ENCODE measurements at places on chromosomes 6 and 20.

- DNase-seq = no peak
Observed at GRCh38 chr20:32521780-32522525, 63.2 kb downstream of the NOL4L start.

GRCh38 chr20:62888406-62888805, 26.8 kb upstream of the TCFL5 start:
- DNase-seq = no peak

- DNase-seq = no peak
Observed at GRCh38 chr6:129329678-129330077, 380.3 kb downstream of the ARHGAP18 start.

- no peak for DNase-seq
Observed at GRCh38 chr6:117783279-117783678, 108.0 kb downstream of the NUS1 start.

GRCh38 chr6:94462231-94462630, 1042.9 kb upstream of the EPHA7 start:
- DNase-seq = no peak

- no peak for DNase-seq
Observed at GRCh38 chr20:14422892-14423291, 85.5 kb upstream of the FLRT3 start.

DNA sequence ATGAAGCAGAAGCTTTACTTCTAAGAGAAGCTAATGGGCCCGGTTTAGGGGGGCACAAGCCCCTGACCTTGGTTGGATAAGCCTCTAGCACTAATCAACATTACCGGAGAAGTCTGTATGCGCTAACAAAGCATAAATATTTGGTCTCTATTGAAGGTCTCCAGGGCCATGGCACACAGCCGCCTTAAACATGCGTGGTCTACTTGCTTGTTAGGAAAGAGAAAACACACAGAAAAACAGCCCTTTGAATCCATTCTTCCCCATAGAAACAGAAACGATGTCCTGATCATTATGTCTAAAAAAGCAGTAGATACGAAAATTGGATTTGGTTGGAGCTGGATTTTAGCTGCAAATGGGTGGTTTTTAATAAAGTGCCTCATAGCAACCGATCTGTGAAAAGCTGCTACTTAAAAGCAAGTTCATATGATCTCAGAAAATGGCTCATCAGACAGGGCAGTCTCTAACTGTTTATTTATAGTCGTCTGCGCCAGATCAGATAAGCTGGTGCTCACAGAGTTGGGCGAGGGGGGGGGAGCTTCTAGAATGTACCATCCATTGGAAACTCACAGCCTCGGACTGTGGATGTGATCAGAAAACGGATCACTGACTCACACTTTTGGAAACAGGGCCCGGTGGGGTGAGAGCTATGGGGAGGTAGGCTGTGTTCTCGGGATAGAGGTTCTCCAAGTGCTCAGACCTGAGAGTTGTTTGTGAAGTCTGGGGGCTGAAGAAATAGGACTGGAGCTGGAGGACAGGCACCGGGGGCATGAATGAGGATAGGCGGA, 35.3 kb upstream of the APCDD1L start:
- DNase-seq = no peak

DNA sequence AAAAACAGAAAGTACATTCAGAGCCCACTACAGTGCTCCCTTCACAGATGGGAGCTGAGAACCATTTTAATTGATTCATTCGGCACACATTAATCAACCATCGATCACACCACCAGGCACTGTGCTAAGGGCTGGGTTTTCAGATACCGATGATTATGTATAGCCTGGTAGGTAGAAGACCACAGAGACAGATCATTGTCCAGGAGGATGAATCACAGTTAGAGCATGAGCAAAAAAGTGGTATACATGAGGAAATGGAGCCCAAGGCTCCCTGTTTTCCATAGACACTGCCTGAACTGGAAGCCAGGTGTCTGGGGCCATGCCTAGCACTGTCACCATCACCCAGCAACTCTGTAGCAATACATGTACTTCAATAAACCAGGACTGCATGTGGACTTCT, 9.0 kb upstream of the PRDM1 start:
- DNase-seq = no peak

GRCh38 chr20:36745234-36745926, 510 bp downstream of the NDRG3 start:
- no peak for DNase-seq

DNA sequence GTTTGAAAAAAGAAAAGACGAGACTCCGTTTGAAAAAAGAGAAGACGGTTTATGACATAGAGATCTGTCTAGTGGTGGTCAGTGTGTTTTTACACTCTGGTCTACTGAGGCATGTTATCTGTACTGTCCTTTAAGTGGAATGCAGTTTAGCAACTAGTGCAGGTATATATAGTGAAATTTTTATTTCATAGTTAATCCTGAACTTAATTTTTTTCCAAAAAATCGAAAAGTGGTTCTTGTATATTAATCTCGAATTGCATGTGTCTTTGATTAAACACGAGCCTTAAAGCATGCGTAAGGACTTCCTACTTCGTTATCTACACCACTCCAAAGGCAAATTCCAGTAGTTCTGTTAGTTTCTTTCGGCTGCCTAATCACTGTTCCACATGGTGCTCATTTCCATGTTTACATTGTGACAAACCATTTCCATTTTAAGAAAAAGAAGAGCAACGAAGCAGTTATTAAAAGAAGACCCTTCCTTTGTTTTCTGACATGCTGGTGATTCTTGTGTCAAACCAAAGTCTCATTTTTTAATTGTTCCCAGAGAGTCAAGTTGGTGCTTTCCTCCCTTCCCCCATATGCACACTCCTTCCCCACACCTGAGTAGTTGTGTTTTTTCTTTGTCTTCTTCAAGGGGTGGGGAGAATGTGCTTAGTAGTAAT, 2.3 kb downstream of the SNX9 start:
- no peak for DNase-seq

DNA sequence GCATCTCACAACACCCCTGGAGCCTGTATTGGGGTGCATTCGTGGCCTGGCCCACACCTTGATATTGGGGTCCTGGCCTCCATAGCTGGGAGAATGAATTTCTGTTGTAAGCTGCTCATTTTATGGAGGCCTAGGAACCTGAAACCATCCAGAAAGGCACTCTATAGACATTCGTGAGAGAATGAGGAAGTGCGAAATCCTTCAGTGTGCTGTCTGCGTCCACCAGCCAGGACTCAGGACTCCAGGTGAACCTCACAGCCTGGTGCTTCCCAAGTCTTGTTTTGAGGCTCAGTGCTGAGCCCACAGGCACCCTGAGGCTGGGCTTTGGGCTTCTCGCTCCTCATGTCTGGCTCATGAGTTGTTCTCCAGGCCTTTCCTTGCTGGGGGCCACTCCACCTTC, 11.9 kb upstream of the RBBP8NL start:
- DNase-seq = no peak

- no peak for DNase-seq
Observed at GRCh38 chr6:88761237-88762031, 202.0 kb downstream of the RNGTT start.

DNA sequence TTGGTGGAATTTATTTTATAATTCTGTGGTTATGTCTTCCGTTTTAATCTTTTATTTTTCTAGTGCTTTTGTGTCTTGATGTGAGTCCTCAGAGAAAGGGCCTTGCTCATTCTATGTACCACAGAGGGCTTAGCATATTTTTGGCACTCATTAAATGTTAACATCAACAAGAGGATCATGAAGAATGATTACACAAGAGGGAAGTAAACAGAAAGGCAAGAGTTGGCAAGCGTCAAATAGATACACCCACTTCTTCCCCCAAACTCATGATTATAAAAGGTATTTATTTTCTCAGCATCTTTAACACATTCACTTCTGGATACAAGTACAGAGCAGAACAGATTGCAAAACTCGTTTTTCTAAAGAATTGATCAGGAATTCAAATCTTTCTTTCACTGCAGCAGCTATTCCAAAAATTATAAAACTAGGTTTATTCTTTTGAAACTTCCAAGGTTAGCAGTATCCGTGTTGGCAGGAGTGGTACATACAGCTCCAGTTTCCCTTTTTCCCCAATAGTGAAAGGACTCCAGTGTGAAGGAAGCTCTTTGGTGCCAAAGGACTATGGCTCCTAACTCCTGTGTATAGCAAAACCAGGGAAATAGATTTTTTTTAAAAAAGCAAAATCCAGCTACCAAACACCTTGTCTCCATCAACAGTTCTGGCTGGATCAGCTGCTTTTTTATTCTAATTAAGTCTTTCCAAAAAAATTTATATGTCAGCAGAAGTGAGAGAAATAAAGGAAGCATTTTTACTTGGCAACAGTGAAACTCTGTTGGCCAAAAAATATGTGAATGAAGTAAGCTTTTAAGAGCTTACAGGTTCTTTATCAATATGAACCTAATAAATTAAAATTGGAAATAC, 221.9 kb downstream of the ADGRG6 start:
- no peak for DNase-seq

DNA sequence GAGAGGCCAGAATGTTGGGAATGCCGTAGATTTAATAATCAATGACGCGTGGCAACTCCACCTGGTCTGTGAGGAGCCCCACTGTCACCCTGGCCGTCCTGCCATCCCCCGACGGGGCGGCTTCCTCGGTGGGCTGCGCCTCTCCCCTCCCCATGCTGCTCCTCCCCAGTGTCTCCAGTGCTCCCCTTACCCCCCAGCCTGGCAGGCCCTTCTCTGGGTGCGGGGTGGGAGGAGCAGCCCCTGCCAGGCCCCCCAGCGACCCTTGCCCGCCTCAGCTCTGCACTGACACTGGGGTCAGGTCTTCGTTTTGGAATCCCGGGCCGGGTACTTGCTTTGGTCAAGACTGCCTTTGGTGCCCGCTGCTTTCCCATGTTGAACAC, 82.3 kb upstream of the FRMD1 start:
- DNase-seq = no peak

GRCh38 chr6:119985952-119986736, 636.6 kb upstream of the MAN1A1 start:
- DNase-seq = no peak

DNA sequence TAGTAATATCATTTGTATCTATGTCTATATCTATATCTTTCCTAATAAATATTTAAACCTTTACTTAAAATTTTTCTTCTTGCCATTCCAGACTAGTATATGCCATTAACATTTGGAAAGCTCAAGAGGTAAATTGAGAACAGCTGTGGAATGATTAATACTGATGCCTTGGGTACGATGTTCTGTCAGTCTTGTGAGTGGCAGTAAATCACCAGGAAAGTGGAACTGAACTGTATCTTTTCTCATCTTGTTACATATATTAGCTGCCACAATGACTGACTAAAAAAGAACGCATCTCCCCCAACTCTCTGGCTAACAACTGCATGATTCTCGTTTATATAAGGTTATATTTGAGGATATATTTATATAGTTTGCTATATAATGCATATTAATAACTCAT, 137.0 kb upstream of the ASCC3 start:
- DNase-seq = no peak

- no peak for DNase-seq
Observed at GRCh38 chr6:57210060-57210459, 12.0 kb downstream of the RAB23 start.

DNA sequence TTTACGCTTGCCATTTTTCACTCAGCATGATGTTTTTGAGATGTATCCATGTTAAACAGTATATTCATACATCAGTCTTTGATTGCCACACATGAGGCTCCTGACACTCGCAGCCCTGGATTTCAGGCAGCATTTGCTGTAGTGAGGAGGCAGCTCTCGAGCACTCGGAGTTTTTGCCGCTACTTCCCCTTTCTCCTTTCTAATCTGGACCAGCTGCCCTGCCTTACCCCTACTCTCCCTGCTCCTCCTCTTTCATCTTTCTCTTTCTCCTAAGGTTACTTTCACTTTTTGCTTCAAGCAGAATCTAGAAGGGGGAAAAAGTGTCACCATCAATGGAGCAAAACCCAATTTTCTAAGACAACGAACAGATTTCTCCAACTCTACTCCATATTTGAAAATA, 5.9 kb upstream of the CST3 start:
- no peak for DNase-seq

DNA sequence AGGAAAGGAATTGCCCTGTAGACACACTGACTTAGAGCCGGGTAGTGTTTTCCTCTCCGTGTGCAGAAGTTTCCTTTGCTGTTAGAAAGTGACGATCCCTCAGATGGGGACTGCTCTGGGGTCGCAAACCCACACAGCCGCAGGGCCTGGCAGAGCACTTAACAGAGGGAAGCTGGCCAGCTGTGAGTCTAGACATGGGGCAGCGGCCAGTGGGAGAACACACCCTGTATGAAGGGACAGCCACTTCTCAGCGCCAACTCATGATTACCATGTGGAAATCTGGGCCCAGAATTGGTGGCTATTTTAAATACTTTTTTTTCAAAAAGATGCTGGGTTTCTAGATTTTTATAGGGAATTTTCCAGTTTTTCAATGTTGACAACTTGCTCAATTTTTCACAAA, 39.4 kb downstream of the SLC9A8 start:
- no peak for DNase-seq

- no peak for DNase-seq
Observed at GRCh38 chr6:40521496-40521895, 65.7 kb downstream of the LRFN2 start.

GRCh38 chr20:22052025-22052650, 346.7 kb downstream of the PAX1 start:
- DNase-seq = no peak

- DNase-seq = no peak
Observed at GRCh38 chr6:144578385-144579350, 293.5 kb downstream of the UTRN start.

GRCh38 chr6:104095661-104096416, 763.9 kb downstream of the HACE1 start:
- DNase-seq = no peak

- DNase-seq = no peak
Observed at GRCh38 chr6:21653905-21654304, 60.4 kb downstream of the SOX4 start.

GRCh38 chr6:154070657-154071056, 31.6 kb downstream of the OPRM1 start:
- no peak for DNase-seq

- DNase-seq = no peak
Observed at GRCh38 chr6:35973670-35974222, 50.7 kb downstream of the SLC26A8 start.

DNA sequence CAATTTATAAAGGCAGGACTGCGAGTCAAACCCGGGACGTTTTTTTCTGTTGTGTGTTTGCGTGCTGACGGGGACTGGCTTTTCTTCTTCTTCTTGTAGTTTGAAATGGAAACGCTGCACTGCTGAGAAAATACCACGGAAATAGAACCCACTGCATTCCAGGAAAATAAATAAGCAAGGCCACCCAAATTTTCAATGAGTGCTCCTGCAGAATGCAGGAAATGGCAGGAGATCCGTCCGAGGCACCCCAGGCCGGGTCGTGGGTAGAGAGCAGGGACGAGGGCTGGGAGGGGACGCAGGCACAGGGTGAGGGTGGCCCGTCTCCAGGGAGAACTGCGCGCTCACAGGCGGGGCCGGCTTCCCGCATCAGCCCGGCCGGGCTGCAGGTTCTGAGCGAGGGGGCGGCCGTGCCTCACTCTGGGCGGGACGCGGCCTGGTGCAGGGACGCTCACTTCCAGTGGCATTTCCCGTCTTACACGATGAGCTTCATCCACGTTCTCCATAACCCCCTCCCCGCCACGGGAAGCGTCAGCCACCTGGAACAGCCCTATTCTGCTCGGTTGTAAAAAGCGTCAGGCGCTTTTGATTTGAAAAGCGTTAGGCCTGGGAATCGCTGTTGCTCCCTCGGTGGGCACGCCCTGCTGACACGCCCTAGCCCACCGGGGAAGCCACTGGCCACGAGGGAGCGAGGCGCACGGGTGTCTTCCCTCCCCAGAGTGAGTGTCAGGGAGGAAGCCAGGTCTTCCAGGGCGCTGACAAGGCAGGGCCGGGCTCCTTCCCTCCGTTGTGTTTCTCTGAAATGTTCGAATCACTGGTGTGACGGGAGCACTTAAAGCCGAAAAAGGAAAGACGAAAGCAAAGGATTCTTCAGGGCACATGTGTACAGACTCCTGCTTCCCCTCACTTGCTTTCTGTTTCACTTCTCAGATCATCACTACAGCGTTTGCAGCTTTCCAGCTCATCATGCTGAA, 17.9 kb upstream of the EXOC2 start:
- peak; percentile 26 for DNase-seq

Data from stimulated activated CD4-positive, alpha-beta T cell treated with anti-CD3 and anti-CD28 coated beads, Interleukin-1b, Interleukin-23, amount 100 ng/mL, for 24 hours (primary cell).